ENCODE measurements at places on chromosomes 7 and 10.

DNA sequence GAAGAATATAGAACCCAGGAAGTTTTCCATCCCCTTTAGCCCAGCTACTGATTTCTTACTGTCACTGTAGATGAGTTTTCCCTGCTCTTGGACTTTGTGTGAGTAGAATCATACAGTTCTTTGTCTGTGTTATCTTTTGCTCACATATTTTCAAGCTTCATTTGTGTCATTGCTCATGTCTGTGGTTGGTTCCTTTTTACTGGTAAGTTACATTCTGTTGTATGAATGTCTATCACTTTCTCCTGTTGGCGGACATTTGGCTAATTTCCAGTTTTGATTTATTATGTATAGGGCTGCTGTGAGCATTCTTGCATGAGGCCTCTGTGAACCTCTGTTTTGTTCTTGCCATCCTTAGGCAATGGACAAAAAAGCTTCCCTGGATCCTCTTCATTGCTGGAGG is 5.3 kb downstream of the GLRX3 start:
- no peak for DNase-seq

DNA sequence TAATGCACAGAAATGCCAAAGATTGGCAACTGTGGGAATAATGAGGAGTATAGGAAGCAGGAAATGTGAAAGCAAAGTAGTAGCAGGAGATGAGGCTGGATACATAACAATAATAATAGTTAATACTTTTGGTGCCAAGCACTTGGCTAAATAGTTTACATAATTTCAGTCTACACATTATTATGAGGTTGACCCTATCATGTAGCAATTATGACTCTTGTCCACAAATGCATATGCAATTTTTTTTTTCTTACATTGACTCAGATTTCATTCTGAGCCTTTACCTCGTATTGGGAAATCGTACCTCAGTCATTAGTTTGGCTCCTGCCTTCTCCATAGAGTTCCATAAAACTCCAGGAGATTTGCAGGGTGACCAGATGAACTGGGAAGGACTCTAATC is 219.9 kb downstream of the SUGCT start:
- DNase-seq = no peak

DNA sequence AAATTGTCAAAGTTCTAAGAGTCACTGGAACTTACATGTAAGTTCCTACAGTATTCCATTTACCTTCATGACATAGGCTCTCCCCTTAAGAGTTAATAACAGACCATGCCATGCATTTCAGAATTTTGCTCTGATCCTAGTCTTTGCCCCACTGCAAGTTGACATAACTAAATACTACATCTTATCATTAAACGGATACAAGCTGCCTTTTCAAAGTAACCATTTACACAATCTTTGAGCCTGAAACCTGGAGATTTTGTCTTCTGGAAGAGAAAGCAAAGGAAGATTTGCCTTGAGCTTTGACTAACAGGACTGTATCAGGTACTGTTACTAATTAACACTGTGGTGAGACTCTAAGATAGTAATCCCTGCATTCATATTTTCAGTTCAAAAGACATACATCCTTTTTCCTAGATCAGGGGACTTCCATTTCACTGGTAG is 9.3 kb upstream of the AKR1D1 start:
- DNase-seq = no peak

GRCh38 chr10:122553341-122553740 is 7.2 kb upstream of the DMBT1 start:
- no peak for DNase-seq

All from right atrium auricular region (tissue), 2 donors.